ENCODE measurements at places on chromosomes 7 and 10.

- DNase-seq: no peak
Measured at GRCh38 chr7:88432301-88432700, 125.6 kb upstream of the STEAP4 start.

DNA sequence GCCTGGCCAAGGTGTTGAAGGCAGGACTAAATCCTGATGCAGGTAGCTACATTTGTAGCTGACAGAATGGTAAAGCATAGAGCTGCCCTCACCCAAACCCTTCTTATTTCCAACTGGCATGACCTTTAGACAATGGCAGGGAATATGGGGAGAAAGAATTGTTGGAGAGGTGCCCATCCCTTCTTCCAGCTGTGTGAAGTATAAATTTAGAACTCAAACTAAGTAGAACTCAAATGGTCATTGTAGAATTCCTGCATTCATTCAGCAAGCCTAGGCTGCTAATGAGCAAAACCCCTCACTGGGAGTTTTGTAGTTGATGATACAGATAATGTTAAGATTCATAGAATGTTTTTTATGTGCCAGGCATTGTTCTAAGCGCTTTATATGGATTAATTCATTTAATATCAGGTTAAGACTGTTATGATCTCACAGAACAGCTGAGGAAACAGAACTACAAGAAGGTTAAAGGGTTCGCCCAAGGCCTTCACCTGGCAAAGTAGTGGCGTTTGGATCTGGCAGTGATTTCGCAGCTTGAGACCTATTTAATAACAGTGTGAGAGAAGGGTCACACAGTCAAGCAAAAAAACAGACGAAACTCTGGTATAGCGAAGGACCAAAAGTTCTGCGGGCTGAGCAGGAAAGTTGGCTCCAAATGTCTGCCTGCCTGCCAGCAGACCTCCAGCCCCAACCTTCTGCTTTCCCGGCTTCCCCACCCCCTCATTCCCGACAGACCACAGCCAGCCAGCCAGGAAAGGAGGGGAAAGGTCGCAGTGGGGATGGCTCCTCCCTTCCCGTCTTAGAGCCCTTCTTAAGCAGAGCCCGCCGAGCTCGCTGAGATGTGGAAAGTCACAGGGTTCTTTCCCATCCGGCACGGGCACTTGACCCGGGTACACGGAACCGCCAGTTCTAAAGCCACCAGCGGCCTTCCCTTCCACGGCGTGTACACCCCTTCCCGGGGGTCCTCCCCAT lies 1.6 kb upstream of the HILPDA start:
- no peak for DNase-seq

DNA sequence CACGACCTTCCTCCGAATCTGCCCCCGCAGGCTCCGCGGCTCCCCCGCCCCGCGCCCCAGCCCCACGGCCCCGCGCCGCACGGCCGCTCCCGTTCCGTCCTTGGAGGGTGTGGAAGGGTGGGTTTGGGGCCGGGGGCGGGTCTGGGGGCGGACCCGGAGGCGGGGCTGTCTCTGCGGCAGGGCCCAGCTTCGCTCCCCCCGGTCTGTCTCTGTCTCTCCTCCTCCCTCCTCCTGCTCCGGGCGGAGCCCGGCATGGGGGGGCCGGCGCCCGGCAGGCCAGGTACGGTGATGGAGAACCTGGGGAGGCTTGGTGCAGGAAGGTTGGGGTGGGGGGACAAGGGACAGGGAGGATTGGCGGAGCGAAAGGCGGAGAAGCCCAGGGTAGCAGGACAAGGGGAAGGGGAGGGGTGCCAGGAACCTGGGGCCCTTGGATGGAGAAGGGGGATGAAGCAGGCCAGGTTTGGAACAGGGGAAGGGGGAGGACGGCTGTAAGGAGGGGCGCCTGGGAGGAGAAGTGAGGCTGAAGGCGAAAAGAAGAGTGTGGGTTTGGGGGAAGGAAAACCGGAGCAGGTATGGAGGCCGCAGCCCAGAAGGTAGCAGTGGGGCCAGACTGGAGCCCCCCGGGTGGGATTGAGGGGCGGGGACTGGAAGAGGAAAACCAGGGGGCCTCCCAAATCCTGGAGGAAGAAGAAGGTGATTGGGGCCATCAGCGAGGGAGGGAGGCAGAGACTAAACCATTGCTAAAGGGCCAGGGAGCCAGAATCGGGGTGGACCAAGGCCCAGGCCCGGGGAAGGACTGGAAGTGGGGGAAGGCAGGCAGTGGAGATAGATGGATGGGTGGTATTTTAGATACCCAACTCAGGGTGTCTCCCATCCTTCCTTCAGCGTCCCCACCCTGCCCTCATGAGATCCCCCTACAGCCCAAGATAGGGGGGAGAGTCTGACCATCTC lies at the start of gene NYAP1:
TSS of gene NYAP1 (plus strand) at position 206 of the 951 bp plus-strand sequence. CDS start 1,385 bp downstream, outside the sequence.
- DNase-seq: no peak

GRCh38 chr10:103127241-103127640 lies 65.8 kb downstream of the NT5C2 start:
- DNase-seq: no peak

- no peak for DNase-seq
Measured at GRCh38 chr10:109773288-109774120, 149.8 kb downstream of the XPNPEP1 start.

DNA sequence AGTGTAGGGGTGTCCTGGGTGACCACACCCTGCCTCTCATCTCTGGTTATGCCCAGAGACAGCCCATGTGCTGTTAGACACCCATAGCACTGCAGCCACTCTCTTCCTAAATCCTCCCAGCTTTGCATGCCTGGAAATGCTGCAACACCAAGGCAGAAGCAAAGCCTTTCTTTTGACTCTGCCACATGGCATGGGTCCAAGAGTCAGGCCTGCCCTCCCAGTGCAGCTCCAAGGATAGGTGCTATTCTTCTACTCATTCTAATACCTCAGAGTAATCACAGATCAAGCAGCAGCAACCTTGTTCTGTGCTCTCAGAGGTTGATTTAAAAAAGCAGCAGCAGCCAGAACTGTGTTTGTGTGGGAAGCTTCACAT lies 23.4 kb downstream of the FRMPD2 start:
- no peak for DNase-seq

- peak; percentile 42 for DNase-seq
Measured at GRCh38 chr7:81769891-81770727, at the start of gene HGF. HGF (minus strand) TSS chr7:81770047; CDS start chr7:81769971, 76 bp downstream.

DNA sequence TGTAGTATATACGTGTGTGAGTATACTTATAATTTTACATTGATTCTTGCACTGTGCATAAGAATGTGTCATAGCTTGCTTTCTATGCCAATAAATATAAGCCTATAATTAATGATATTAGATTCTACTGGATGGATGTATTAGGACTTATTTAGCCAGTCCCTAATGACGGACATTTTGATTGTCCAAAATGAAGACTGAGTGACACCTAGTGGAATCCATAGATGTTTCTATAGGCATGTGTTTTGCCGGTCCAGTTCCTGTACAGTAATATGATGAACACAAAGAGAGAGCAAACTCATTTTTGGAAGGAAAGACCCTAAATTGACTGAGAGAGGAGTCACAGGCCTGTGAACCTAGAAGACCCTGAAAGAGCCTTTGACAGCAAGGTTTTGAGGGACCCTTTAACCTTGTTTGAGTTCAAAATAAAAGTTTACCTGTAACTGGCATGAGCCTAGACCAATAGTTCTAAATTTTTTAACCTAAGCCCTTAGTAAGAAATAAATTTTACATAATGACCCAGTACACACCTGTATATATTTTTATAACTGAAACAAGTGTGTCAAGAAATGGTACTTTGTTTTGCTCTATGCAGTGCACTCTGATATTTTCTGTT lies 42.4 kb upstream of the AGBL3 start:
- DNase-seq: peak; percentile 18

DNA sequence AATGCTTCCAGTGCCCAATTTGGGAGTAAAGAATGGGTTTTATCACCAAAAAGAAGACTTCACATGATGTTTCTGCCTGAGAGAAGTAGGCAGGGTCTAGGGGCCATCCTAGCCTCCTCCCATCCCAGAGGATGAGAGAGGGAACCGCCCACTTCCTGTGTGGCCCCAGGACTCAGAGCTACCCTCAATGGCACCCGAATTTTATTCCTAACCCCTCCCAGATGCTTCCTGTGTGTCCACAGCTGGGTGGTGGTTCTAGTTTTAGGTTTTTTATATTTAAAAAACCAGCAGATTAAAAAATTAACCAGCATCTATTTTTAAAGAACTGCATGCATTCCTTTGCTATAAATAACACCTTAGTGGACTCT lies 583.5 kb downstream of the PTPRN2 start:
- no peak for DNase-seq

DNA sequence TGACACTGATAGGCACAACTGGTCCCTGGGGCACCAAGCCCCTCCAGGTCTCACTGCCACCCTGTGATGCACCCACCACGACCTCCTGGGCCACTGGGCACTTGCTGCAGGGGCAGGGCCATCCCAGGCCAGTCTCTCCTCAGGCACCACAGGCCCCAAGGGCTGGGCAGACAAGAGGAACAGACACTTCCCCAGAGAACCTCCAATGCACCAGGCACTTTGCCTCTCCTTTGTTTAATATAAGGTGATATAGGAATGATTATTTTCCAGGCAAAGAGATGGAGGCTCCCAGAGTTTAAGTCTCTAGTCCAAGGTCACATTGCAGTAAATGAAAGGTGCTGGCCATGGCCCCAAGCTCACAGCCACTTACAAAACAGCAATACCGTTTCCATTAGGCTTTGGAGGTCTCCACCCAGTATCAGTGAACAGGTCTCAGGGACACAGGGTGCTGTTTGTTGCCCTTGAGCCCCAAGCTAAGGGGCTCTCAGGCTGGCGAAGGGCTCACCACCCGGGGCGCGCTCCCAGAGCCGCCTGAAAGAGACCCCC lies 4.5 kb downstream of the DEPP1 start:
- no peak for DNase-seq

DNA sequence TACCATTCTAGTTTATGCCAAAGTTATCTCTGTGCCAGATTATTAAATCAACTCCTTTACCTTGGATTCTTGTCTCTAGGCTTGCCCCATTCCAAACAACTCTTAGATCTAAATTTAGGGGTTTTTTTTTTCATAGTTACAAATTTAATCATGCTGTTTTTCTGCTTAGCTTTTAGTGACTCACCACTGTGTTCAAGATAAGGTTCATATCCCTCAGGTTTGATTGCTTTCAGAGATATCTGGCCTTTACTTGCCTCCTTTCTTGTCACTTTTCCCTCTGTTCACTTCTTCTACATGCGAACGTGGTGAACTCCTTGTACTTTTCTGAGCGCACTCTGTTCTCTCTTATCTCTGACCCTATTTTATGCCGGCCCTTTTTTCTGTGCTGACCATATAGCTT lies 78.2 kb downstream of the VPS50 start:
- no peak for DNase-seq

DNA sequence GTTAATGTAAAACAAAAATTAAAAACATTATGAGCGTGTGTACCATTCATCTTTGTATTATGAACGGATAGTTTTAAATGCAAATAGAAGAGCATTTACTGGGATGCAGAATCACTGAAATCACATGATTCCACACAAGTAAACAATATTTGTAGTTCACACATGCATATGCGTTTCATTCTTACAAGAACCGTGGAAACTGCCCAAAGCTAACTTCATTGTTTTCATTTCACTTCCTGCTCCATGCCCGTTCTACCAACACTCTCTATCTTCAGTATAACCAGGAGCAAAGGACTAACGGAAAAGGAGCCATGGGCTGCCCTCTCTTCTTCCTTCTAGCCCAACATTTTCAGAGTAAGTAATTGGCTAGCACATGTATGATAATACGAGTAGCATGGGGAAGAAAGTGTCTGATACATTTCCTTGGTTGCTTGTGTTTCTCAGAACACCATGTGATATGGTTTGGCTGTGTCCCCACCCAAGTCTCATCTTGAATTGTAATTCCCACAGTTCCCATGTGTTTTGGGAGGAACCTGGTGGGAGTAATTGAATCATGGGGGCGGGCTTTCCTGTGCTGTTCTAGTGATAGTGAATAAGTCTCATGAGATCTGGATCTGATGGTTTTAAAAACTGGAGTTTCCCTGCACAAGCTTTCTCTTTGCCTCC lies 38.8 kb downstream of the ZNF783 start:
- DNase-seq: no peak

- DNase-seq: no peak
Measured at GRCh38 chr10:14548474-14548873, 217.8 kb upstream of the FRMD4A start.

DNA sequence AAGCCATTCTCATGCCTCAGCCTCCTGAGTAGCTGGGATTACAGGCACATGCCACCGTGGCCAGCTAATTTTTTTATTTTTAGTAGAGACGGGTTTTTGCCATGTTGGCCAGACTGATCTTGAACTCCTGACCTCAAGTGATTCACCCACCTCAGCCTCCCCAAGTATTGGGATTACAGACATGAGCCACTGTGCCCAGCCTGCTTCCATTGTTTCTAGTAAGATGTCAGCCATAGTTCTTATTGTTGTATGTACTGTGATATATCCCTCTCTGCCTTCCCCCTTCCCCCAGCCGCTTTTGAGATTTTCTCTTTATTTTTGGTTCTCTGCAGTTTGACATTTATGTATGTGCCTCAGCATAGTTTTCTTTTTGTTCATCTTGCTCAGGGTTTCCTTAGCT lies 87.9 kb upstream of the KLF14 start:
- no peak for DNase-seq

GRCh38 chr10:28180654-28181053 lies 122.2 kb downstream of the MPP7 start:
- DNase-seq: no peak

DNA sequence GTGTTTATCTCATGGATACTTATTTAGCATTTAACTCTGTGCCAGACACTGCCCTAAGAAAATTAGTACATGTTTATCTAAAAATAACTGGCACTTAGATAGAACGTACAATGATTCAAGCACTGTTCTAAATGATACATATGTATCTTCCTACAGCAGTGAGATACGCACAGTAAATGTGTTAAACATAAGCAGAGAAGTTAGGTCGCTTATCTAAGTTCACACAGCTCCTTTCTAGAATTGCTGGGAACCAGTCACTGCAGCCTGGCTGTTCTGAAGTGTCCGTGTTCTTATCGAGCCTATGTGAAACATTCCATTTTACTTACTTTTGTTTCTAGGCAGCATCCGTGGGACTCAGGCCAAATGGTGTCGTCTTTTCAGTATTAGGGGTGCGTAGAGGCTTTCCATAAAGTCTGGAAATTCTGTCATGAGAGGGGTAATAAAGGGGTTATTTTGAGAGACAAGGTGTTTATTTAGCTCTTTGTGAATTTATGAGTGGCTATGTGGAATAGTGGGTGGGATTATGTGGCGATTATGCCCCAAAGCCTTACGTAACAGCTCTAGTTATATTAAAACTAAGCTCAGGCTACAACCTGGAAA lies 186.9 kb downstream of the SND1 start:
- no peak for DNase-seq

GRCh38 chr7:37467002-37467401 lies 18.3 kb upstream of the ELMO1 start:
- DNase-seq: no peak
